Islet precursor cell (in vitro differentiated cells): ENCODE measurements at places on chromosomes 7 and 10.

GRCh38 chr10:122051609-122052385, 62.8 kb downstream of the TACC2 start:
- peak; percentile 89 for DNase-seq

DNA sequence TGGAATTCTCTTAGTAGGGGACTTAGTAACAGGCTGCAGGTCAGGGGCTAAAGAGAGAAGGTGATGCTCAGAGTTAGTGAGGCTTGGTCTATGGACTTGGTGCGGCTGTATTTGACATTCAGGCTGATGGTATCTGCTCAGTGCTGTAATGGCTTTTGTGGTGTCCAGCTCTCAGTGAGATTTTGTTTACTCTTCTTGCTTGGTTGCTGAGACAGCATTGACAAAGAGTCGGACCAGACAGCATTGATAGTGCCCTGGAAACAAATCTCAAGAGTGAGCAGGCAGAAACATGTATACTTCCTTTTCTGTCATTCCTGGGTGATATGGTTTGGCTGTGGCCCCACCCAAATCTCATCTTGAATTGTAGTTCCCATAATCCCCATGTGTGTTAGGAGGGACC, 202.0 kb downstream of the STK31 start:
- DNase-seq = no peak

- DNase-seq = no peak
These were observed 31.9 kb downstream of the ANXA11 start for GRCh38 chr10:80173466-80173865.

DNA sequence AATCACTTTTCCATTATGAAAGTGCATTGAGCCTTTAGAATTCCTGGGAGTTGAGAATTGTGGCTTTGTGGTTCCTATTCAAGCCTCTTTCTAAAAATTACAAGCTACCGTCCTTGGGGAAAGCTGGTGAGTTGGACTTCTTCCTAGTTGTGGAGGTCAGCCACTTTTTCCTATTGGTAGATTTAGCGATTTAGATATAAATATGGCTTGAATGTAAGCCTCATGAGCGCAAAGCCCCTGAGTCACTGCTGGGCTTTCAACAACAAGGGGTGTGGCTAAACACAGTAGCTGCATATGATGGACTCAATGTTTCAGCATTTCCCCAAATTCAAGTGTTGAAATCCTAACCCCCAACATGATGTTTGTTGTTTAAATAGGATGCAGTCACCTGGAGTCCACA, 150.0 kb upstream of the IGFBP3 start:
- no peak for DNase-seq

DNA sequence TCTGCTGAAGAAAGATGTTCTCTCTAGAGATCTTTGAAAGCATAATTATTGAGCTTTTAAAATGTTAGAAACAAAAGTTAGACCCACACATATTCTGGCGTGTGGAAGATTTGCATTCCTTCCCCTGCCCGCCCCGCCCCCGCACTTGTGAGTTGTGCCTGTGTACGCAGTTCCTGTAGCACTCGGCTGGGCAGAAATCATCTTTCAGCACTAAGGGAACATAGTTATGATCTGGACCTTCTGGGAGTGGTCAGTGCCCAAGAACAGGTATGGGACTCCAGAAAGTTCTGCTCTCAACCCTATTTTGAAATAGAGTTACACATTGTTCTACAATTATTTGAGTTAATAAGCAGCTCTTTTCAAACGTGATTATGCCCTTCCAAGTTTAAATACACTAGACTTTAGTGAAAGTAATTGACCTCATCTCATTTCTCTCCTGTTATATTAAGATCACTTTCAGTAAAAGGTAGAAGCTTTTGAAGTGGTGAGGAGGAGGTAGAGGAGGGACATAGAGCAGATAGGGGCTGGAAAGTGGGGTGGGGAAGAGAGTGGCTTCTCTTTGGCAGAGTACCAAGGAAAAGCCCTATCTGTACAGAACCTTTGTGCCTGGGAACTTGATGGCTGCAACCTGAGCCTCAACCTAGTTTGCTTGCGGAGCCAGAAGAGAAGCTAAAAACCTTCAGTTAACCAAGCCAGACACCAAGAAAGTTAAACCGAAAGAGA, 5.7 kb downstream of the BLVRA start:
- DNase-seq = no peak

GRCh38 chr7:149329766-149330334, 67.9 kb downstream of the ZNF783 start:
- no peak for DNase-seq

DNA sequence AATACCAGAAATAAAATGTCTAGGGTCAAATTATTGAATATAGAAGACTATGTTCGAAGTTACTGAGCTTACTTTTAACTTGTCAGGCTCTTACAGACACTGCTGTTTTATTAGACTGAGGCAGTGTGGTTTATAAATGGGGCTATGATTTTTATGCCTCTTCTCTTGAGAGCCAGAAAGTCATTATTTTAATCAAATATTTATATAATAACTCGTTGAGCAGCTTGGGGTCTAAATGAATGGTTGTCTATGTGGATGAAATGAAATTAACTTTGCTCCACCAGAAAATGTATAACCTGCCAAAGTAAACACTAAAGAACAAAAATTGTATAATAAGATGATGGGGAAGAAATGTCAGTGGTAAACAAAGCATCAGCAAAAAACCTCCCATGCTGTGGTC, 175.6 kb upstream of the THSD7A start:
- DNase-seq = no peak

DNA sequence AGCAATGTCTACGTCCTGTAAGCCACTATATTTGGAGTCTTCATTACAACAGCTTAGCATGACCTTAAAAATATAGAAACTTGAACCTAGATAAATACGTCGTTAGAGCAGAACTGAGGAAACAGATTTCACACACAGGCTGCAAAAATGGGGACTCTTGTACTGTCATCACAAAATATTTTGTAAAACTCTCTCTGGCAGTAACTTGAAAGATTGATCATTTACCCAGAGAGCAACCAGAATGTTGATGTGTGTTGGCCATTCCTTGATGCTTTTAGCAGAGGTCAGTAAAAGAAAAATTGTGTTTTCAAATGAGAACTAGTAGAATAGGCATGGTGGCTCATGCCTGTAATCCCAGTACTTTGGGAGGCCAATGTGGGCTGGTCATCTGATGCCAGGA, 14.5 kb upstream of the PON1 start:
- no peak for DNase-seq

DNA sequence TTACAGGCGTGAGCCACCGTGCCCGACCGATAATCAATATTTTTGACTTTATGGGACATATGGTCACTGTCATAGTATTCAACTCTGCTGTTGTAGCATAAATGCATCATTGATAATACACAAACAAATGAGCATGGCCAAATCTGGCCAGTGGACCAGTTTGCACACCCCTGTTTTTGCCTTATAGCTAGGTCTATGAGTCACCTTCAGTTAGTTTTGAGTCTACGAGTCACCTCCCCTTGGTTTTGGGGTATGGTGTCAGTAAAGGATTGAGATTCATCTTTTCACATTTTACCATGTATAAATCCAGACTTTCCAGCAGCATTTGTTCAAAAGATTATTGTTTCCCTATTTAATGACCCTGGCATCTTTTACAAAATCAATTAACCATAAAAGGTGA, 362.5 kb upstream of the NRP1 start:
- no peak for DNase-seq

DNA sequence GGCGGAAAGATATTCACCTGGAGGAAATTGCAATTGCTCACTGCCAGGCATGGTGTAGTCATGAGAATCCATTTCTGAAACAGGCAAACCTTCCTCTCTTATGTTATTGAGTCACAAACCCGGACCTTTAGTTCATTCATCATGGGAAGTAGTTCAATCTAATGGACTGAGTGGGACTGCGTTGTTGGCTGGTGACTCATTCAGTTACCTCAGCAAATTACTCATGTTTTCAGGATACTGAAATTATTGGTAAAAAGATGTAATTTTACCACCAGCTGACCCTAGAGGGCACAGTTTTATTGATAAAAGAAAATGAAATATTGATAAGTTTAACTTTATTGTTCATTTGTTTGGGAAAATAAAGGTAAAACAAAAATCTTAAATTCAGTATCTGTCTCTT, 1194.4 kb upstream of the SORCS1 start:
- DNase-seq = peak; percentile 60

DNA sequence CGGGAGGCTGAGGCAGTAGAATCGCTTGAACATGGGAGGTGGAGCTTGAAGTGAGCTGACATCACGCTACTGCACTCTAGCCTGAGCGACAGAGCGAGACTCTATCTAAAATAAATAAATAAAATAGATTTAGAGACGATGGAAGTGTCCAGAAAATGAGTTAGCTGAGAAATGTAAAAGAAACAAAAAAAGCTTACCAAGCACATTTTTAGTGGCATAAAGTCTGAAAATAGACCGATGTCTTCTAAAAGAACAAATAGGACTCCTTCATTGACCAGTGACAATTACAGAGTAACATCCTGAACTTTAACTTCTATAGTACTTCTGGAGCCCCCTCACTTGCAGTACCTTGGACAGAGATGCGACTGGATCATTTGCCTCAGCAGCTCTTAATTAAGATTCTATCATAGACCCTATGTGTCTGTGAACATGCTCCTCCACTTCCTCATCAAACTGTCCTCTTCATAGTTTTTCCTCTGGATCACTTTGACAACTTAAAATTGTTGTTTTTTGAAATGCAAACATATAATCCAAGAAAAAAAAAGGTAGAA, 25.2 kb upstream of the SRPK2 start:
- DNase-seq = no peak

DNA sequence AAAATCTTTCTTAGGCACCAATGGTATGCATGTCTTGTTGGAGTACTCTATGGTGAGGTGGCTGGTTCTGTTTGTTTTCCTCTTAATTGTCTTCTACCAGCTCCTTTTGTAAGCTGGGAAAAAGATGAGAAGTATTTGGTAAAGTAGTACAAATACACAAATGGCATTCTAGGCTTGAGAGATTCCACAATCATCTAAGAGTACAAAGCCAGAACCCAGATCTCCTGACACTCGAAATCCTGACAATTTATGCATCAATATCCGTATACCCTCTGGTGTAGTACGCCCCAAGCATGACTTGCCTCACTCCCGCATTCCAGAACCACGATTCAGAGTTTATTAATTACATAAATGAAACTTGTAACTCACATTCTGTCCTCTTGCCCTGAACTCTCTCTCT, 43.5 kb downstream of the CDCA7L start:
- DNase-seq = no peak

GRCh38 chr7:45593877-45594276, 19.7 kb downstream of the ADCY1 start:
- DNase-seq = no peak

DNA sequence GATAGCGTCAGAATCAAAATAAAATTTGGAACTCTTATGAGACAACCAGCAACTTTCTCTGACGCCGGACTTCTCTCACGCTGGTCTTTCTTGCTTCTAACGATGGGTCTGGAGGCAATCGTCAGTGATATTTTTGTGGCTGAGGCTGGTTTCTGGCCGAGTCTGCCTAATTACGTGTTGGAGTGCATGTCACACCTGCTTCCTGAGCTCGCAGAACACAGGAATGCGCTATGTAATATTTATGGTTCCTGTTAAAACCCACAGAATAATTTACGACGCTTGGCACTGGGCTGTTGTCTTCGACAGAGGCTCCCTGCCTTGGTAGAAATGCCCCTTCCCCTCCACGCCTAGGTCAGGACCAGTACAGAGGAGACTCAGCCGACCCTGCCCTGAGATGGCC, 64.9 kb downstream of the NPTX2 start:
- no peak for DNase-seq

GRCh38 chr10:78039743-78040142, 6.1 kb downstream of the RPS24 start:
- DNase-seq = no peak

GRCh38 chr10:86057708-86058107, 308.9 kb downstream of the GRID1 start:
- peak; percentile 45 for DNase-seq

DNA sequence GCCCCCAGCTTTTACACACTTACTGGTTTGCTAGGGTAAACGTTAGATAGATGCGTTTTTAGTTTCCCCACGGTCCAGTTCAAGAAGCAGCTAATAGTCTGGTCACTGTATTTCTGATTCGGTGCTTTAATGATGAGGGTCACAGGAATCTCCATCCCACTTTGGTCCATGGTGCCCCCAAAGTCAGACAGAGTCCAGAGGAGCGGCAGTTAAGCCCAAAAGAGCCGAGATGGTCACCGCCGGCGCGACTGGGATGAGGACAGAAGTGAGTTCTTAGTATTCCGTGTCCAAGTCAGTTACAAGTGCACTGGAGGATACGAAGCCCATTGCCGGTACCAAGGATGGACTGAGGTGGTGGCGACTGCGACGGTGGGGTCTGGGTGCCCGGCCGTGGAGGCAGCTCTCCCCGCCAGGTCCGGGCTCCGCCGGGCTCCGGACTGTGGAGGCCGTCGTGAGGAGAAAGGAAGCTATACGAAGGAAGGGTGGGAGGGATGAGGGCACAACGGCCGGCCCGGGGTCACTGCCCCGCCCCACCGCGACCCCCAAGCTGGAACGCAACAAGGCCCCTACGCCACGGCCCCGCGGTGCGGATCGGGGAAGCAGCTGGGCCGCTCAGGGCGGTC, 663 bp downstream of the HERPUD2 start:
- DNase-seq = no peak

- DNase-seq = no peak
These were observed 4.8 kb downstream of the SH3PXD2A start for GRCh38 chr10:103850572-103850895.

DNA sequence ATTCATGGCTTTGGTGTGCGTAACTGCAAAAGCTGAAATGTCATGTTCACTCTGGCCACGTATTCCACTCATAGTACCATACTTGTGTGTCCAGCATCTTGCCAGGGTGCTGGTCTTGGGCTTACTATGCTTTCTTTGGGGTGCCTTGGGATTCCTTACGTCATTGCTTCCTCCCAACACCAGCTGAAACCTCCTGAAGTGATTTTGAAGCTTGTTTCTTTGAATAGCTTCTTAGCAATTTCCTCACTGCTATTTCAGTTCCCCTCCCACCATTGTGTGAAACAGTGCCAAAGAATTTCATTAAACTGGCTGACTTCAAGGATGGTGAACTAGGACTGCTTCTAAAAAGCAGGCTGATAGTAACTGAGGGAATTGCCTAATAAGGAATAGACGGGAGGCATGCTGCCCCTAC, 36.9 kb downstream of the ENTPD1 start:
- DNase-seq = no peak

GRCh38 chr7:51543801-51544553, 227.4 kb upstream of the COBL start:
- peak; percentile 76 for DNase-seq

- DNase-seq = no peak
These were observed 1.1 kb upstream of the GIMAP8 start for GRCh38 chr7:150449206-150449952.

DNA sequence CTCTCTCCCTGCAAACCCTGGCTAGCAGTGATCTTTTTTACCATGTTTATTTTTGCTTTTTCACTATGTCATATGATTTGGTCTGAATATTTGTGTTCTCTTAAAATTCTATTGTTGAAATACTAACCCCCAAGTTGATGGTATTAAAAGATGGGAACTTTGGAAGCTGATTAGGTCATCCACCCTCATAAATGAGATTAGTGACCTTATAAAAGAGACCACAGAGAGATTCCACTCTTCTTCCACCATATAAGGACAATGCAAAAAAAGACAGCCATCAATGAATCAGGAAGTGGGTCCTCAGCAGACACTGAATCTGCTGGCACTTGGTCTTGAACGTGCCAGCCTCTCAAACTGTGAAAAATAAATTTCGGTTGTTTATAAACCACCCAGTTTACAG, 112.8 kb upstream of the KCND2 start:
- DNase-seq = no peak

GRCh38 chr10:62511656-62512055, 137.5 kb downstream of the ZNF365 start:
- no peak for DNase-seq
